ENCODE measurements at places on chromosomes 11 and 22.

- DNase-seq: no peak
These were observed 11.3 kb upstream of the MS4A7 start for GRCh38 chr11:60367009-60367408.

DNA sequence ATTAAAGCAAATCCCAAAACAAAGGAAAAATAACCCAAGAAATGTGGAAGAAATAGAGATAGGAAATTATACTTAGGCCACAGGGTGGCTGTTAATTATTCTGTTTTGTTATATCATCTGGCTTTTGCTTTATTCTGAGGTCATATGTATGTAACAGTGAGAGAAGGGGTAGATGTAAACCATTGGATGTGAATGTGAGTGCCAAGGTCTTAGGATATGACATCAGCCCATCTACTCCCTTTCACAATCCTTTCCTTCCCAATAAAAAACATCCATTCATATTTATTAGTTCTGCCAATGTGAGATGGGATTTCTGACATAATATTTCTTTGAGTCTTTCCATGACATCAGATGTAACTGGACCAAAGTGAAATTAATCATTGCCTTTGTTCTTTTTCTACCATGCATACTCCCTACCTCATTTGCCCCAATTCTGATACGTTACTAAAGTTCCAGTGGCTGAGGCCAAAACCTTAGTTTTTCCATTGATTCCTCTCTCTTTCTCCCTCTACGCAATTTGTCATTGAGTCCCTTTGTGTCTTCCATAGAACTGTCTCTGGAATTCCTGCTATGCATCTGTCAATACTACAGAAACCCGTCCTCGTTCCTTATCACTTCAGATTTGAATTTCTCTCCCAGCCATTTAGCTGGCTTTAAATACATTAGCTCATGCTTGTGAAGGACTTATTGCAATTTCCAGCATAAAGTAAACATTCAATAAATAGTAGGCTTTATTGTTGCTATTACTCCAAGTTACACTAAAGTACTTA is 170.3 kb downstream of the ARHGAP42 start:
- DNase-seq: no peak

DNA sequence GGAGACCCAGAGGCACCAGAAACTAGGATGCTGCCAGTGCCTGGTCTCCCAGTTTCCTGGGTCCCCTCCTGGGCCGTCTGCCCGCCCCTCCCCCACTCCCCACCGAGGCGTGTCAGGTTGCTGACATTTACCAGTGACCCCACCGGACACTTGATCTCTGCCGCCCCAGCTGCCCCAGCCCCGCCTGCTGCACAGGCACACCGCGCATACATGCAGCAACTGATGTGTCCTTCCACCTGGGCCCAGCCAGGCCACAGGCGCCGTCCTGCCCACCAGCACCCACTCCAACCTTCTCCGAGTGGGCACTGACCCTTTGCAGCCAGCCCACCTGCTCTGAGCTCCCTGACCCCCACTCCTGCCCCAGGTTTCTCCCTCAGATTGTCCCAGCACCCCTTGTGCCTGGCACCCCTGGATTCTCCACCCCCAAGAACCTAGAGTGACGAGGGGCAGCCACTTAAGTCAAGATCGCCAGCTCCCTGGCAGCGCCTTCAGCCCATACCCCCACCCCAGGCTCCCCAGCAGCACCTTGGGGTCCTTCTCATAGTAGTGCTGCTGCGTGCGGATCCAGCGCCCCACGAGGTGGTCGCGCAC is 548 bp downstream of the PYGM start:
- DNase-seq: no peak

GRCh38 chr11:117090111-117090706 is 8.0 kb downstream of the SIK3 start:
- DNase-seq: no peak

DNA sequence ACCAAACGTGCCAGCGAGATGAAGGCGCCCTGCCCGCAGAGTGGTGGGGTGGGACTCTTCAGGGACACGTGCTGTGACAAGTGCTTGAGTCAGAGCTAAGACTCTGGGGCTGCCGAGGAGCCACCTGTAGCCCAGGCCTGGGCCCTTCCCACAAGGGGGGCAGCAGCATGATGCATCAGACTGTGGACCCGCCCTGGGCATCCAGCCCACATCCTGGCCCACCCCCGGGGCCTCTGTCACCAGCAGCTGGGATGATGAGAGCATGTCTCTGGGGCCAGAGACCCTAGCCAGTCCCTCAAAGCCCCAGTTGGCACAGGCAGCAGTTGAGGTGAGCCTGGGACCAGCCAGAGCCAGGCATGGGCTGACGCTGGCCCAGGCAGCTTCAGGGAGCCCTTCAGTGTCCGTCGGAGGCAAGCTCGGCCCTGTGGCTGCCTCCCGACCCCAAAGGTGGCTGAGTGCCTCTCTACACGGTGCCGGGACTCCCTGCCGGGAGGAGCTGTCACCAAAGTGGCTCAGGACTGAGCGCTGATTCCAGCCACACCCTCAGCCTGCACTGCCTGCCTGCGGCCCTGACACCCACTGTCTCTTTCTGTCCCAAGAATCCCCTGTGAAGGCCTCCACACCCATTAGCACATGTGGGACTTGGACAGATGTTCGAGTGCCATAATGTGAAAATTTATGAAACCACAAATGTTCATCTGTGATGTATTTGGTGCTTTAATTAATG is 41.3 kb downstream of the CDKN1C start:
- no peak for DNase-seq

DNA sequence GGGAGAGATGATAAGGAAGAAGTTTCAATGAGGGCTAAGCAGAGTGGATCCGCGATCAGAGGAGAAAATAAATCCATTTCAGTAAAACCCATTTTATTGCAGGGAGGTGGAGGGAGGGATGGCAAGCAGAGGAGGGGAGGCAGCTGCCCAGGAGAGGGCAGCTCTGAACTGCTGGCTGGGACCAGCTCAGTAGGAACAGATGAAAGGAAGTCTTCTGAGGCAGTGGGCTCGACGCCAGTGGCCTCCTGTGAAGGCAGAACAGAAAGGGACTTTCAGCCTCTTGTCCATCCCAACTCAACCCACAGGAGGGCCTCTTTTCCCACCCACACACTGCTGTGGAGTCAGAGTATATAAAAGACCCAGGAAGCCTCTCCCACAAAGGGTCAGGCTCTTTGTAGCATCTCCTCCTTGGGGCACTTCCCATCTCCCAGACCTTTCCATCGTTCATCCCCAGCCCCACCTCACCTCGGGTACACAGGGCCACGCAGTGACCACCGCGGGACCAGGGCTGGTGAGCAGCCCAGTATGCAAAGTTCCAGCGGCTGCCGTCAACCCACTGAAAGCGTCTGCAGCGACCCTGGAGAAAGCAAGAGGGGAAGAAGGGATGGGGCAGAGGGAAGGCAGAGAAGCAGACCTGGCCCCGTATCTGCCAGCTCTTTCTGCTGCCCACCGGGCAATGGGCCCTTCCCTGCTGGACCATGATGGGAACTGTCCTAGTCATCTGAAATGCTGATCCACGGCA is 3.0 kb downstream of the PRG2 start:
- DNase-seq: no peak

GRCh38 chr22:22674467-22674866 is 30.1 kb downstream of the GGTLC2 start:
- no peak for DNase-seq

GRCh38 chr11:121741351-121741760 is 288.6 kb upstream of the SORL1-AS1 start:
- no peak for DNase-seq

- no peak for DNase-seq
These were observed 80.8 kb downstream of the ZC3H12C start for GRCh38 chr11:110173811-110174644.

DNA sequence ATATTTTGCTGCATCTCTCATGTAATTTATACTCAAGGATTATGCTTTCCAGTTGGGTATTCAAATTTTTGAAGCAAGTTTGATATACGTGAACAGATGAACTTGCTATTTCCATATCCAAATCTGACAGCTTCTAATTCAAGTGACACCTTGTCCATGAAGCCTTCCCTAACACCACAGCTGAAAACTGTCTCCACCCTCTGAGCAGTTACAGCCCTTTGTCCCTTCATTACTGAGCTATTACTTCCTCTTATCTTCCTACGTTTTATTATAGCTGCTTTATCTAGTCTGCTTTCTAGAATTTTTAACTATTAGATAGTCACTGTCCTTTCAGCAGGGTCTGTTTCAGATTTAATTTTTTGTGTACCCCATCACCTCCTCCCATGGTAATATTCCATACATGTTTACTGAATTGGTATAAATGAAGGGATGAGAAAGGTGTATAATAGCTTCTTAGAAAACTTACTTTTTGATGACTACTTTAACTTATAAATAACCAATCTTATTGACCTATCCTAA is 13.3 kb upstream of the PRSS23 start:
- DNase-seq: no peak

DNA sequence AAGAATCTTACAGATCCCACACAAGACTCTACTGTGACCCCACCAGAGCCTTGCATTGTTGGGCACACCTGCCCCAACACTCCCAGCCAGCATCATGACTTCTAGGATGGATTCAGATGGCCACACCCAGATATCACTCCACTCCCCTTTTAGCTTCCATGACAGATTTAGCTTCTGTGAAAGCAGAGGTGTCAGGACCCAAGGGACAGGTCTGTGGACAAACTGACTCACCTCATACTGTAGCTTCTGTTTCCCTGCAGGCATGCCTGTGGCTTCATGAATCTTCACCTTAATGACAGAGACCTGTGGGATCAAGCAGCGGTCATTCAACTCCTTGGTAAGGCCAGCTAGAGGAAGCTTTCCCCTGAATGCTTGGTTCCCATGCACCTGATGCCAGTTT is 8.5 kb upstream of the TBC1D10A start:
- DNase-seq: no peak

Measured in GM04504 (cell line).